AG04449 (cell line): ENCODE measurements at places on chromosomes 4 and X.
A peak's percentile ranks its signal among the peaks of the same experiment; 100 is the strongest.

DNA sequence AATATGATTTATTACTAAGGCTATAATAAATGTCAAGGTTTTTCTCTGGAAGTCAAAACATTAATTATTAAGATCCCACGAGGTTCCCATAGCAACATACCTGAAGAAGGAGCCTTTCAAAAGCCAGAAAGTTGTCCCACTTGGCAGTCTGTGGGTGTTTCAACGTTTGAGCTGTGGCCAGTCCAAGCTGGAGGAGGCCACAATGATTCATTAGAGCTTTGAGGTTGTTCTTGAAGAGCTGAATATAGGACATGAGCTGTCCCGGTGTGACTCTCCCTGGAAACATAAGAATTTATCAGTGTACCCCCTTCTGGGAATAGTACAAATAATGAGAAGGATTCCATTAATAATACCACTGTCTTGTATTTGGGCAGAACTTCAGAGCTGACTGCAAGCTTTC is 92.1 kb downstream of the SCFD2 start:
- peak; percentile 19 for DNase-seq

DNA sequence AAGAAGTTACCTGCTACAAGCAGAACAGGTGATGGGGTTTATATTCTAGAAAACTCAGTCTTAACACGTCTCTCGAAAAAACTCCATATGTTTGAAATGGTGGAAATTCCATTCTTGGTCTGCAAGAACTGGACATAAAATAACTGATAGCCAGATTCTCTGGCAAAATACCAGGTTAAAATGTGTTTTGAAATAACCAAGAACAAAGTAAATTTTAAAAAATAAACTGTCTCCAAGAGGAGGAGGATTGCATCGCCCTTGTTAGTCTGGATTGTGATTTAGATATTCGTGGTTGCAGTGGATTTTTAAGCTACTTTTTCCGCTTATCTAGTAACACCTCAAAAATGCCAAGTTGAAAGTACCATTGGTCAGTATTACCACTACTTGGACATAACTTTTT is 40.8 kb downstream of the CENPU start:
- peak; percentile 14 for DNase-seq

DNA sequence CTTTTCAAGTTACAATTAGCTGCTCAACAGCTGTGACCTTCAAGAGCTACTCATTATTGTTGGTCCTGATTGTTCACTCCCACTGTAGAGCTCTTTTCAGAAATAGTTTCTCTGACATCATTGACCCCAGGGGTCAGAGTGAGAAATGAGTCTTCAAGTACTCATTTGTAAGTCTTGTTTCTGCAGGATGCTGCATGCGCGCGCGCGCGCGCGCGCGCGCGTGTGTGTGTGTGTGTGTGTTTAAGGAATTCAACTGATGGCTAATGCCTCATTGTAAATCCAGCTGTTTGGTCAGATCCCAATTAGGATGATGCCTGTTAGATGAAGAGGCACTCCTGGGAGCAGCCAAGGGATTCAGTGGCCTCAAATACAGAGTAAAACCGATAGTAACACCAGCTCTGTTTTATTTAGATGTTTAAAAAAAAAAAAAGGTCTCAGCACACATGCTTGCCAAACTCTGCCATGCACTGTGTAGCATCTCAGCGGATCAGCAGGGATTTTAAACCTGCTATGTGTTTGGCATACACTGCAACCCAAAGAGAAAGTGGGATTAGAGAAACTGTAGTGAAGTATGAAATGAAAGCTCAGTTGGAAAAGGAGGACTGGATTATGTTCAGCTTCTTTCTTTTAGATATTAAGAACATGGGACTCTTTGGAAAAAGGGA is 332.3 kb downstream of the ADGRL3 start:
- no peak for DNase-seq

- DNase-seq = no peak
These were observed 90.7 kb upstream of the S100G start for GRCh38 chrX:16559206-16559619.

DNA sequence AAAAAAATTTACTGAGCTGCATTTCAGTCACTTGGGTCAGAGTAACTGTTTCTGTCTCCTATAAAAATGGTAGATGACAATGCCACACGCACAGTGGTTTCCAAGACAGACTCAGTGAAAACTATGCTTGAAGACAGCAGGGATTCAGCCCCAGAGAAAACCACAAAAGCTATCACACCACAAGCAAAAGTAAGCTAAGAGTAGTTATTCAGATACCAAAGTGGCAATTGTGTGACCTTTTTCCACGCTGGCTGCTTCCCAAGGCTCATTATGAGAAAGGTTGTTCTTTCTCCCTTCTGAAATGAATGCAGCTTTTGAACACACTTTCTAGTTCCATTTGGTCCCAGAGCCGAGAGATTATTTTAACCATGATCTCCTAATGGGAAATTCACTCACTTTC is 46.4 kb upstream of the GPM6B start:
- no peak for DNase-seq

- DNase-seq = no peak
These were observed 1112.5 kb downstream of the TECRL start for GRCh38 chr4:63296773-63297172.

GRCh38 chr4:156109943-156110900 is 156.6 kb upstream of the CTSO start:
- DNase-seq = no peak

GRCh38 chrX:154374313-154375155 is at the start of gene FLNA:
TSS of gene FLNA (minus strand) at chrX:154374634. CDS start at chrX:154371245, 3,389 bp downstream.
- no peak for DNase-seq

DNA sequence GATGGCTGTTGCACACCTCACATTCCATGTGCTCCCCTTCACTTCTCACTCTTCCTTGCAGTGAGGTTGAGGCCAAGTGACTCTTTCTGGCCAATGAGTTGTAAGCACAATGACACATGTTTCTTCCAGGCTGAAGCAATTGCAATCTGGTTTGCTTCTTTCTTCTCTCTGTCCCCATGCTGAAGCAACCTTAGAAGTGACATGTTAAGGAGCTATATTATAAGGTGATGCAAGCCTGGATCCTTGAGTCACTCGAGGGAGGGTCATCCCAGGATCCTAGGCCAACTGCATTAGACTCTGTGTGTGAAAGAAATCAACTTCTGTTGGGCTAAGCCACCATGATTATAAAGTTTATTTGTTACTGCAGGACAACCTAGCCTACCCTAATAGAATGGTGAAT is 45.5 kb upstream of the HS3ST1 start:
- DNase-seq = no peak
